ENCODE measurements at places on chromosomes 6 and 20.

DNA sequence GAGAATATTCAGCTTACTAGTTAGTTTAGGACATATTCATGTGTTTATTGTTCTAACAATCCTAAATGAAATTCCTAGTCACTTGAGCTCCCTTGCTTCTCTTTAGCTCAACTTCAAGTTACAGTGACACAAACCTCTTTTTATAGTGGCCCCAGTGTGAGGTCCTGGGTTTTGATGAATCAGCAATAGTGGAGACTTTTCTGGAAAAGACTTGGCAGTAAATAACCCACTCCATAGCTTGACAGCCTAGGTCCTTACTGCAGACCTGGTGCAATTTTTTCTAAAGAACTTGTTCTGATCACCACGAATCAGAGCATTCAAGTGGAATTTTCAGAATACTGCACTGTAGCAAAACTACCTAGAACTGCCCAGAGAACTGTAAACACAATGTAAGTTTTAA is 6.9 kb upstream of the RIPPLY2 start:
- DNase-seq = no peak

- DNase-seq = no peak
These were observed 27.0 kb downstream of the LAMA4 start for GRCh38 chr6:112227411-112227810.

DNA sequence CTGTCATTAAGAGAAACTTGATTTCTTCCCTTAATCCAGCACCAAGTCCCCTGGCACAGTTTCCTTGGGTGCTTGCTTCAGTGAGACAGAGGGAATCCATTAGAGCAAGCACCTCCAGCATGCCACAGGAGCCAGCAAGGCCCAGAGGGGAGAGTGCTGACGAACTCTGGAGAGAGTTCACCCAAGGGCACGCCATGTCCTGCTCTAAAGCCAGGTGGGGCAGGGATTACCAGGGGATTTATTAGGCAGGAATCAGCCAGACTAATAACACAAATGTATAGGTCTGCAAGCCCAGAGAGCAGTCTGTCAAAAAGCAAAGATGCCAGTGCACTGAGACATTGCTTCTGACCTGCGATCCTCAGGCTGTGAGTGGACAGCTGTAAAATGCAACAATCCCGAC is 155.4 kb upstream of the SYNDIG1 start:
- DNase-seq = no peak

DNA sequence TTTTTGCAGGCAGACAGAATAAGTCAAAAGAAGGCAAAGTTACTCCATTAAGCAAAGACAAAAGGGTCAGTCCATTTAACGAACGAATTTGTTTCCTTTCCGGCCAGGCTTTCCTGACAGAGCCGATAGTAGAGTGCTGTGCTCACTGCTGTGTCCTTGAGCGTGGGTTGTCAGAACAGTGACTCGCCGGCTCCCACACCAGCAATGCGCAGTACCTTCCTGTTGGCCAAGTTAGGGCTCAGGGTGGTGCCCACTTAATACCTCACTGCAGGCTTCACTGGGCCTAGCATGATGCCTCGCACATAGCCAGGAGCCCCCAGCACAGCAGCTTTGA is 294.7 kb downstream of the FOXC1 start:
- no peak for DNase-seq

DNA sequence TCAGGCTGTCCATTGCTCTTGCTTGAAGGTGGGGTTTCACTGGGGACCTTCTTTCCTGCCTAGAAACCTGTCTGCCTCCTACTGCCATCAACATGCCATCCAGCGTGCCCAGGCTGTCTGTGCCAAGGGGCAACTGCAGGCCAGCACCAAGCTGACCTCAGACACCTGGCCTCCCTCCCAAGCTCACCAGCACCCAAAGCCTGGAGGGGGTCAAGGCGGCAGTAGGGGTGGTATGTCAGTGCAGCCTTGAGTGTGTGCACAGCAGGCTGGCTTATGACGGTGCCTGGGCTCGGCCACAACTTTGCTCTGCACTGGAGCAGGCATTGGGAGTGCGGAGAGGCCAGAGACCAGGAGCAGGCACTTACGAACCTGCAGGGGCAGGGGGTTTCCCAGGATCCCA is 149.0 kb downstream of the EYS start:
- DNase-seq = no peak

All from fibroblast of gingiva (primary cell).